RWPE2 (cell line): ENCODE measurements at places on chromosomes 16 and 17.

DNA sequence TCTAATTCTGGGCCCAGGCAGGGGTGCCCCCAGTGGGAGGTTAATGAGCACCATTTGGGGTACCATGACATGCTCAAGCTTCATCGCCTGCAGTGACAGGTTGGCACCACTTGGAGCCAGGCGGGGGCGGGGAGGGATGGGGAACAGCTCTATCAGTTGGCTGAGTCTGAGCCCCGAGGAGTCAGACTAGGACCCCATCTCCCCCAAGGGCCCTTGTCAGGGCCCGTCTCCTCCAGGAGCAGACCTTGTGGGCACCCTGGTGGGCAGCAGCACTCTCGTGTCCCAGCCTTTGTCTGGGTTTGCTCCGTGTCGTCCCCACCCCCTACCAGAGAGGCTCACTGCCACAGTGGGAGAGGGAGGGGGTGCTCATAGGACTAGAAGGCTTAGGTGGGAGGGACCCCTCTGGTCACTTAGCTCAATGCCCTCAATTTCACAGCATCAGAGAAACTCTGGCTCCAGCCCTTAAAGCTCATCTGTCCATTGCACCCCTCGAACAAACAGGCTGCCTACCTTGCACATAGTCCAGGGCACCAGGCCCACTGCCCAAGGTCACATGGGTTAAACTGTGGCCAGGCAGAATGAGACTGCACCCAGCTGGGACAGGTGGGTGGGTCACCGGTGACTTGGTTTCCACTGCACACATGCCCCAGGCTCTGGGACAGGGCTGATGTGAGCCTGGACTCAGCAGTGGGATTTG is 4.1 kb downstream of the PPP1R9B start:
- no peak overlapping the region for H3K4me3 ChIP-seq
- no peak for DNase-seq
- H3K4me1 ChIP-seq, result peaks cover 18% of the 10 kb centered on the region
- H3K27ac ChIP-seq, result no peak overlapping the region
- no peaks in the 10 kb centered on the region for H3K27me3 ChIP-seq

DNA sequence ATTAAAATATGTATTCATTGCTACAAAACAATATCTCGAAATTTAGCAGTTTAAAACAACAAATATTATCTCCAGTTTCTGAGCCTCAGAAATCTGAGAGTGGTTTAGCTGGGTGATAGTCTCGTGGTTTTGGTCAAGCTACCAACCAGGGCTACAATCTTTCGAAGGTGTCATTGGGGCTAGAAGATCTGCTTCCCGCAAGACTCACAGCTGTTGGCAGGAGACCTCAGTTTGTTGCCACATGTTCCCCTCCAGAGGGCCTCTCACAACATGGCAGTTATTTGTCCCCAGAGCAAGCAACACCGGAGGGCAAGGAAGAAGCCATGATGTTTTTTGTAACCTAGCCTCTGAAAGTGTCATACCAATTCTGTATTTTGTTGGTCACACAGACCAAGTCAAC is 12.0 kb upstream of the BCAS3 start:
- H3K4me3 ChIP-seq, result no peak overlapping the region
- no peaks in the 10 kb centered on the region for H3K4me1 ChIP-seq
- H3K27me3 ChIP-seq, result no peaks in the 10 kb centered on the region
- DNase-seq, result no peak
- H3K27ac ChIP-seq, result no peak overlapping the region
- peaks cover 12% of the 10 kb centered on the region; the same call in 1 of the 2 replicates for H3K36me3 ChIP-seq

DNA sequence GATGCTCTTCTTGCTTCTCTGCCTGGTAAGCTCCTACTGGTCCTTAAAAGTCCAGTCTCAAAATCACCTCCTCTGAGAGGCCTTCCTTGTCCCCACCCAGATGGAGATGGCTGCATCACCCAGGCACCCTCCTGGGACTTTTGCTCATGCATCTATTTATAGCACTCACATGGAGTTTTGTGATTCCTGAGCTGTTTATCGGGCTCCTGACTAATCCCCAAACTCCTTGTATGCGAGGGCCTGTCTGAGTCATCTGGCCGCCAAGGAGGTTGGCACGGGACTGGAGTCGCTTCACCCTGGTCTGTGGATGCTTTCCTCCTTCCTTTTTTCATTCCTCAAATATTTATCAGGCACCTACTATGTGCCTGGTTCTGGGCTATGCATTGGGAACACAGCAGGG is 2.3 kb upstream of the MAP2K3 start:
- peaks cover 13% of the 10 kb centered on the region for H3K4me1 ChIP-seq
- no peak overlapping the region for H3K27ac ChIP-seq
- no peak for DNase-seq
- no peaks in the 10 kb centered on the region for H3K36me3 ChIP-seq

DNA sequence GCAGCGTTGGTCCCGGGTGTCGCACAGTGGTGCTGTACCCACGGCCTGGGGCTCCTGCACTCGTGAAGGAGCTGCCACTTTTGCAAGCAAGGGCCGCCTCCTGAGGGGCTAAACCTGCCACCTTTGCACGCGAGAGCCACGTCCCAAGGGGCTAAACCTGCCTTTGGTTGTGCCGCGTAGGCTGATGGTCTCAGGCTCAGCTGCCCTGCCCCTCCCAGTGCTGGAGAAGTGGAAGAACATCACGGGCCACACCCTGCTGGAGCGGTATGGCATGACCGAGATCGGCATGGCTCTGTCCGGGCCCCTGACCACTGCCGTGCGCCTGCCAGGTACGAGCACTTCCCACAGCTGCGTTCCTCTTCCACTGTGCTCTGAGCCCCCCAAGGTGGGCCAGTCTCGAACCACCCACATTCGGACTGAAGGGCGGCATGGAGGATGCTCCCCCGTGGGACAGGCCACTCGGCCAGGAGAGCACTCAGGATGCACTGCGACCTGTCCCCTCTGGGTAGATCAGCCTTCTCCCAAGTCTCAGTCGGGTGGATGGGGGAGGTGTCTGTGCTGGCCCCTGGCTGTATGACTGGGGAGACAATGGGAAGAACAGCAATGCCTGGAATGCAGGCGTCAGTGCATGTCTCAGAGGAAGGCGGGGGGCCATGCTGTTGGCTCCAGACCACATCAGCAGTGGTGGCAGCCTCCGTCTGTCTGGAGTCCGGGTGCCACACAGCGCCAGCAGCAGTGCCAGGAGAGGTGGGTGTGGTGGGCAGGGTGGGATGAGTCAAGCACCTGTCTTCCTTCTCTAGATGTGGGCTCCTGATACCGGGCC is 20.7 kb downstream of the ACSF3 start:
- H3K27ac ChIP-seq, result no peak overlapping the region
- no peaks in the 10 kb centered on the region for H3K27me3 ChIP-seq
- peak; percentile 63 for DNase-seq
- H3K4me3 ChIP-seq, result no peak overlapping the region
- H3K36me3 ChIP-seq, result peaks cover 50% of the 10 kb centered on the region

DNA sequence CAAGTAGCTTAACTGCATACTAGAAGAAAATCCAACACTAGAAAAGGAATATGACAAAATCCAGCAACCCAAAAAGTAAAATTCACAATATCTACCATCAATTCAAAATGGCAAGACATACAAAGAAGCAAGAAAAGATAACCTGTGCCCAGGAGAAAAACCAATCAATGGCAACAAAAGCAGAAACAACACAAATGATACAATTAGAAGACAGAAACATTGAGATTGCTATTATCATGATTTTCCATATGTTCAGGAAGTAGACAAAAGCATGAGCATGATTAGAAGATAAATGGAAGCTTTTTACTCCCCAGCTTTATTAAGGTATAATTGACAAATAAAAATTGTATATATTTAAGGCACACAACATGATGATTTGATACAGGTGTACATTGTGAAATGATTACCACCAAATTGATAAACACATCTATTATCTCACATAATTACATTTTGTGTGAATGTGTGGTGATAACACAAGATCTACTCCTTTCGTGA is 117.3 kb downstream of the CA10 start:
- H3K27ac ChIP-seq, result no peak overlapping the region
- no peaks in the 10 kb centered on the region for H3K36me3 ChIP-seq
- no peaks in the 10 kb centered on the region for H3K4me1 ChIP-seq
- DNase-seq, result no peak
- H3K4me3 ChIP-seq, result no peak overlapping the region

DNA sequence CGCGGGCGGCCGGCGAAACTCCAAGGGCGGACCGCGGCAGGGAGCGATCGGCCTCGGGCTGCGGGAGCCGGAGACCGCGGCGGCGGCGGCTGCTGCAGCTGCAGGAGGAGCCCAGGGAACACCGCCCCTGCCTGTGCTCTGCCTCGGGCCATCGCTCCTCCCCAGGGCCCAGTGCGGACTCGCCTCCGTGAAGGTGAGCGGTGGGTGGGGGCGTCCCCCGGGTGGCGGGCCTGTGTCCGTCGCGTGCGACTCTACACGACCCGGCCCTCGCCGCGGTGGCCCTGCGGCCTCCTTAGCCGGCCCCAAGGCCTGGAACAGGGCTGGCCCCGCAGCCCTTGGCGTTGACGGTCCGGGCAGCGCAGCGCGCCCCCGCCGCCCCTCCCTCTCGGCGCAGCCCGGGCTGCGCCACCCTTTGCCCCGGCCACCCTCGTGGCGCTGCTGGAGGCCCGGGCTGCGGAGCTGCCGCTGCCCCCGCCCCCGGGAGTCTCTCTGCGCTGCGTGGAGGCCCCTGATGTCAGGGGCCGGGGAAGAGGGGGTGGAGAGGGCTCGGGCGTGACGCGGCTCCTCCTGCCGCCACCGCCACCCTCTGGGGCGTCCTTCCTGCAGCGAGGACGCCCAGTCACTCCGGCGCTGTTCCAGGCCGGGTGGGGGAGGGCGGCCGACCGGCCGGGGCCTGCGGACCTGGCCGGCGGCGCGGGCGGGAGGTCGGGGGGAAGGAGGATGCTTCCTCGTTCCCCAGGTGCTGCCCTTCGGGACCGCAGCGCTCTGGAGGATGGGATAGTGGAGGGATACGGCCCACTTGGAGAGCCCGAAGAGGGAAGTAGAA is 485 bp downstream of the DYNLL2 start:
- H3K27ac ChIP-seq, result peak overlapping the region; percentile 45
- peak overlapping the region; percentile 94 for H3K4me3 ChIP-seq
- no peaks in the 10 kb centered on the region for H3K27me3 ChIP-seq
- no peak for DNase-seq
- peaks cover 39% of the 10 kb centered on the region for H3K36me3 ChIP-seq

DNA sequence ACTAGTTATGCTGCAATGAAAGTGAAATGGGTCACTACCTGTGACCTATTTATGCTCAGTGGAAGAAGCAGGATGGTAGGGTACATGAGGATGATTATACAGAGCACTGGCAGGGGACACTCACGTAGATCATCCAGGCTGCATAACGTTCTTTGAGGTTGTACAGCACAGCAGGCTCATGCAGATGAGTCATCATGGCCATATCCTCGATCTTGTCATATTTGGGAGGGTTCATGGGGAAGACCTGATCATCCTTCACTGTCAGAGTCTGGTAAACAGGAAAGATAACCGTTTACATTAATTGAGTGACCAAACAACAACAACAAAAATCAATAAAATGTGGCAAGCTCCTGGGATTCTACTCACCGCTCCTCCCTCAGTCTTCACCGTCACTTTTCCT is 2.1 kb downstream of the MYH2 start:
- no peaks in the 10 kb centered on the region for H3K27me3 ChIP-seq
- no peak overlapping the region for H3K4me3 ChIP-seq
- no peaks in the 10 kb centered on the region for H3K36me3 ChIP-seq
- peaks cover 15% of the 10 kb centered on the region for H3K4me1 ChIP-seq
